Testis (tissue), 5 donors: ENCODE measurements at places on chromosomes 1 and 21. TPM values are rescaled to one million over a fixed set of nuclear protein-coding genes. Genes with fewer than 3 reads are reported as not detected.

- DNase-seq, result peak; percentile 52
Measured at GRCh38 chr1:2132222-2133038, 62.1 kb downstream of the FAAP20 start.

DNA sequence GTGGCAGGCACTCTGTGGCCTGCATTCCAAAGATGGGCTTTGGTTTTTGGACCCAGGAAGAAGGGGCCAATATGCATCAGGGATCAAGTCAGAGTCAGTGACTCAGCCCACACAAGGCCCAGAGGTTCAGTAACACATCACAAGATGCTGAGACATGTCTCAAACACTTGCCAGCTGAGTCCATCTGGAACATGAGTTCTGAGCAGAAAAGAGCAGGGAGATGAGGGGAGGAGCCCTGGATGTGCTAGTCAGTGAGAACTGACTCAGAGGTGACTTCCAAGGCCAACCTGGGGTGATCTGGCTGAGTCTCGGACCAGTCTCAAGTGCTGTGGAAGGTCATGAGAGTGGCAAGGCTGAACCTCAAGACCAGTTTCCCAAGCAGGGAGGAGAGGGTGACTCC, 150.1 kb downstream of the CDC7 start:
- DNase-seq, result peak; percentile 84

- DNase-seq, result no peak
Measured at GRCh38 chr1:183578856-183579255, 11.4 kb downstream of the NCF2 start.

GRCh38 chr1:26983863-26984262, 9.6 kb upstream of the TRNP1 start:
- DNase-seq, result no peak

GRCh38 chr21:44943005-44943685, 3.3 kb downstream of the SLX9 start:
- no peak for DNase-seq

- DNase-seq, result peak; percentile 85
Measured at GRCh38 chr21:32520875-32521735, 64.2 kb downstream of the TCP10L start.

- DNase-seq, result no peak
Measured at GRCh38 chr1:10353282-10353681, 45.6 kb upstream of the PGD start.

- DNase-seq, result no peak
Measured at GRCh38 chr1:171999756-172000155, 158.5 kb downstream of the DNM3 start.

DNA sequence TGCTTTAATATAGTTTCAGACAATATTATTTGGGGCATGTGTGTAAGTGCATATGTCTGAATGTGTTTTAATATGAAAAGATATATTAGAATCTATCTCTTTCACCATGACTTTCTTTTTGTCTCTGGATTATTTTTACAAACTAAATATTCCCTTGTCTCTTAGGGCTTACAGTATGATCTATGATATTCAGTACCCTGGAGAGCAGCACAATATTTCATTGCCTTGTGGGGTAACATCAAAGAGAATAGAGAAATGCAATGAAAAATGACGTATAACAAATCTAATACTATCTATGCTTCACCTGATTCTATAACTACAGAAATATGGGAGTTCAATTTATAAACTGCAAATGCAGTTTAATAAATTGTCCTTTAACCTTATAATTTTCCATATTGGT, 2084.5 kb downstream of the MRPL39 start:
- no peak for DNase-seq

DNA sequence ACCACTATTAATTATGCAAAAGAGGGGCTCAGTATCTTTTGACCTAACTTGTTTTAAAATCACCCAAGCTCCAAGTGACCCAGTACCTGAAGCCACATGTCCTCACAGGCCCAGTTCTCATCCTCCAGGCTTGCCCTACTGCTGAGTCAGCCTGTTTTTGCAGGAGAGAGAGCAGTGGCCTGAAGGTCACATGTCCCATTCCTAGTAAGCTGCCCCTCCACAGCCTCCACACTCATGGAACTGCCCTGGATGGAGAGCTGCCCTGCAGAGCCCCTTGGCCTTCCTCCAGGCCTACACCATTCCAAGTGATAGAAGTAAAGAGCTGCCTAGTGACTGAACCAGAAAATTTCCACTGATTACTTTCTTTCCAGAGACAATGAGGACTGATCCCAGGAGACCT, 139.8 kb upstream of the ST6GALNAC5 start:
- DNase-seq, result no peak

Gene HOOK1
- 20.1 TPM for total RNA-seq
